Fibroblast of the conjunctiva (primary cell): ENCODE measurements at places on chromosomes 7 and 10.
A peak's percentile ranks its signal among the peaks of the same experiment; 100 is the strongest.

- DNase-seq = no peak
Observed at GRCh38 chr10:71438761-71439160, 42.0 kb downstream of the CDH23 start.

DNA sequence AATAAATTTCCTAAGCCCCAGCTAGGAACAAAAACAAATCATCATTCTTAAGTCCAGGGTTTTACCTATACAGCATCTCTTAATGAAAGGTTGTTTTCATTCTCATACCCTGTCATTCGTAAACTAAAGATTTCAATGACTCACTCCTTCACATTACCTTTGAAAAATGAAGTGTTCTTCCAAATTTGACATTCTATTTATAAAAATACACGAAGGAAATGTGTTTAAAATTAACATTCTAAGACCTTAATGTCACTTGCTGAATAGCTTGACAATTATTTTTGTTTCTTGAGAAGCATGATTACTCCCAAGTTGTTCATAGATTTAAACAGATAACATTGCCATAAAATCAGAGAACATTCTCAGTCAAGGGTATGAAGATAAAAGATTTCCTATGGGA is 1188.3 kb upstream of the SORCS1 start:
- no peak for DNase-seq

DNA sequence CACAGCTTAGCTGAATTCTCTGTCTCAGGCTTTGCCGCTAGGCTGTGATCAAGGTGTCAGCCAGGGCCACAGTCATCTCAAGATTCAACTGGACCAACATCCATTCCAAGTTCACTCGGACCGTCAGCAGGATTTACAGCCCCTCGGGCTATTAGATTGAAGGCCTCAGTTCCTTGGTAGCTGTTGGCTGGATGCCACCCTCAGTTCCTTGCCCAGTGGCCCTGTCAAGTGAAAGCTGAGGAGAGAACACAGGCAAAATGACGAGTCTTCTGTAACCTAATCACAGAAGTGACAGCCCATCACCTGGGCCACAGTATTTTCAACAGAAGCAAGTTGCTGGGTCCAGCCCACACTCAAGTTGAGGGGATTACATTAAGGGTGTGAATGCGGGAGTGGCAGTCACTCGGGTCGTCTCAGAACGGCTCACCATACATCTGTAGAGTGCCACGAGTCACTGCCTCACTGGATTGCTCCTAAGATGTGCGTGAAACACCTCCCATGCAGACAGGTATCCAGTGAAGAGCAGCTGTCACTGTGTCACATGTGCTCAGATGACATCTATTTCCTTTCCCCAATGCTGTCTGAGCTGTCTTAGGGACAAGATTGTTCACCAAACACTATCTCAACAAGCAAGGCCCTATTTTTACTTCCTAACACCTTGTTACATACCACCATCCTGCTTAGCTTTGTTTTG is 78.9 kb upstream of the PRLHR start:
- DNase-seq = no peak

- DNase-seq = peak; percentile 1
Observed at GRCh38 chr7:88835147-88835728, 39.7 kb upstream of the TEX47 start.

DNA sequence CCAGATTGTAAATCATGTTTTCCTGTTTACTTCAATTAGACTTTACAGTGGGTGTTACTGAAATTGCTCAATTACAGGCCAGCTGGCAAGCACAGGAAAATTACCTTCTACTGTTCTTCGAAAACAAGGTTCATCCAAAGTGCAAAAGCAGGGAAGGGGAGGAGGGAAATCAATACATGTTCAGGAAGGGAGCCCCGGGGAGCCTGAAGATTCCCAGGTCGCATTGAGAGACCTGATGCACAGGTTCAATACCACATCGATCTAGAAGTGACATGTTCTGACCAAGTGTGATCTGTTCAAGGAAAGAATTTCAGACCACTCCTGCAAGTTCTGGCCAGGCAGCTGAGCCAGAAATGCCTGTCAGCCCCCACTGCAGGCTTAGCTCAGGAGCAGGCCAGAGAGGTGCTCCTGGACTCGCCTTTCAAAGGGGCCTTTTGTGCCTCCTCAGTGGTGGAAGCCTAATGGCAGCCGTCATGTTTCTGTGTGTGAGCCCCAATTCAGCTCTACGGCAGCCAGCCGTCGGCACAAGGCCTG is 35.9 kb downstream of the FAM53B start:
- DNase-seq = no peak

DNA sequence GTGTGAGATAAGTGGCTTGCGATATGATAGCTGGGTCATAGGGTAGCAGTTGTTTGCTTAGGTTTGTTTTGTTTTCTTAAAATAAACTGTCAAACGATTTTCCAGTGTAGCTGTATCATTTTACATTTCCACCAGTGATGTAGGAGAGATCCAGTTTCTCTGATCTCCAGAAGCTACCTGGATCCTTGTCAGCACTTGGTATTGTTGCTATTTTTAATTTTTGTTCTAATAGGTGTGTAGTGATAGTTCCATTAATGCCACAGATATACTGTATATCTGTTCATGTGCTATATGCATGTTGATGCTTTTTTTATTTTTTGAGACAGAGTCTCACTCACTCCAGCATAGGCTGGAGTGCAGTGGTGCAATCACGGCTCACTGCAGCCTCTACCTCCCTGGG is 44.4 kb downstream of the GOLGA7B start:
- DNase-seq = no peak

- DNase-seq = peak; percentile 2
Observed at GRCh38 chr7:22302951-22303423, 54.0 kb downstream of the RAPGEF5 start.

DNA sequence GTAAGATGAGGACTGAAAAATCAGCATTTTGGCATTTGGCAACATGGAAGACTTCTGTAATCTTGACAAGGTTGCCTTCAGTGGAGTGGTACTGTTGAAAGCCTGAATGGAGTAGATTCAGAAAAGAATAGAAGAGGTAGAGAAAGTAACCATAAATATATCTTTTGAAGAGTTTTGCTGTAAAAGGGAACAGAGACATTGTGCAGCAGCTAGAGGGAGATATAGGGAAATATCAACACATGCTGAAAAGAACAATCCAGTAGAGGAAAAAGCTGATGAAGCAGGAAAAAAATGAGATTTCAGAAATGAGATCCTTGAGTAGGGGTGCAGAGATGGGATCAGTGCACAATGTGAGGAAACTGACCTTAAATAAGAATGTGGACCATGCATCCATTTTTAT is 60.0 kb downstream of the RAPGEF5 start:
- no peak for DNase-seq

DNA sequence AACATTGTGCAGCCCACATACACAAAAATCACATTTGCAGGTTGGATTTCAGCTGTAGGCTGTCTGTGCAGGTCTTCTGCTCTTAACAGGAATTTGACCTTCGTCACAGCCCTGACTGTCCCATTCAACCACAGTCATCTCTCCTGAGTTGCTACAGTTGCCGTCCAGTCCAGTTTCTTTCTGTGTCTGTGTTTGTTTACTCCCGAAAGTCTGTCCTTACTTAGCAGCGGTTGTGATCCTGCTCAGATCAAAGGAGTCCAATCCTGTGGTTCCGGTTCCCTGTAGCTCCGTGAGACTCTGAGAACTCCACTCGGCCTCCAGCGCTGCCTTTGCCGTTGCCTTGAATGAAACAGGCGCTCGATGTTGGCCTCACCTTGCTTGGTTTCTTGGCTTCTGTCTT is 111.6 kb upstream of the GATA3 start:
- DNase-seq = no peak

GRCh38 chr10:86900955-86901354 is 56.5 kb downstream of the MMRN2 start:
- DNase-seq = peak; percentile 18

DNA sequence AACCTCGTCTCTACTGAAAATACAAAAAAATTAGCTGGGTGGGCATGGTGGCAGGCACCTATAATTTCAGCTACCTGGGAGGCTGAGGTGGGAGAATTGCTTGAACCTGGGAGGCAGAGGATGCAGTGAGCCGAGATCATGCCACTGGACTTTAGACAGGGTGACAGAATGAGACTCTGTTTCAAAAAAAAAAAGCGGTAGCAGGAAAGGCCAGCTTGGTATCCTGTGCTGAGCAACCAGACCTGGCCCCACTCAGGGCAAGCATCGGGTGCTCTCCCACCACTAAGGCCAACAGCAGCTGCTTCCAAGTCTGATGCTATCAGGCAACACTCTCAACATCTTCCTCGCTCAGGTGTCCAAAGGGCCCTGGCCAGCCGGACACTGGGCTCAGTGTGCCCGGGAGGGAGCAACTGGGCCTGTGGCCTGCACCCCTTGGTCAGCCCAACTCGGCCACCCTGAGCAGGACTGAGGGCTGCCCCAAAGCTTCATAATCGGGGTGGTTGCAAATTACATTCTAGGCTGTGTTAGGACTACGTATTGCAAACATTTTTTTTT is 44.3 kb upstream of the MSMB start:
- no peak for DNase-seq

- no peak for DNase-seq
Observed at GRCh38 chr7:17937506-17938120, 2.7 kb downstream of the SNX13 start.

- peak; percentile 49 for DNase-seq
Observed at GRCh38 chr10:110311357-110311949, 6.7 kb upstream of the SMNDC1 start.

GRCh38 chr7:6306471-6306870 is 34.0 kb upstream of the CYTH3 start:
- DNase-seq = no peak

GRCh38 chr7:37738321-37738720 is 54.8 kb downstream of the GPR141 start:
- DNase-seq = no peak

- no peak for DNase-seq
Observed at GRCh38 chr10:104077247-104077646, 8.4 kb downstream of the COL17A1 start.

DNA sequence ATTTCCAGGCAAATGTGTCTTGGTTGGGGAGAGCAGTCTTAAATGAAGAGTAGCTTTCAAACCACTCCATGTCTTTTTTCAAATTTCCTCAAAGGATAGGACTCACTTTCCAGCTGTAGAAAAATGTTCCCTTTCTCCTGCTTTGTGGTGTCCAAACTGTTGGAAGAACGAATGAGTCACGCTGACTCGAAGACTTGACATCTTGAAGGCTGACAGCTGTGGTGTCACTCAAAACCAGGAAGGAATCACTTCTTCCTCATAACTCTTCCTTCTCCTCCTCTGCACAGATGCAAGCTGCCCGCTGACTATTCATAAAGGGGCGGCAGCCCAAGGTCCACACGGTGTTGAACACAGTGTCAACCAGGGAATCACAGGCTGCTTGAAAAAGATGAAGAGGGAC is 19.2 kb downstream of the PLA2G12B start:
- DNase-seq = no peak

GRCh38 chr10:12980713-12981306 is 20.7 kb downstream of the CCDC3 start:
- no peak for DNase-seq

DNA sequence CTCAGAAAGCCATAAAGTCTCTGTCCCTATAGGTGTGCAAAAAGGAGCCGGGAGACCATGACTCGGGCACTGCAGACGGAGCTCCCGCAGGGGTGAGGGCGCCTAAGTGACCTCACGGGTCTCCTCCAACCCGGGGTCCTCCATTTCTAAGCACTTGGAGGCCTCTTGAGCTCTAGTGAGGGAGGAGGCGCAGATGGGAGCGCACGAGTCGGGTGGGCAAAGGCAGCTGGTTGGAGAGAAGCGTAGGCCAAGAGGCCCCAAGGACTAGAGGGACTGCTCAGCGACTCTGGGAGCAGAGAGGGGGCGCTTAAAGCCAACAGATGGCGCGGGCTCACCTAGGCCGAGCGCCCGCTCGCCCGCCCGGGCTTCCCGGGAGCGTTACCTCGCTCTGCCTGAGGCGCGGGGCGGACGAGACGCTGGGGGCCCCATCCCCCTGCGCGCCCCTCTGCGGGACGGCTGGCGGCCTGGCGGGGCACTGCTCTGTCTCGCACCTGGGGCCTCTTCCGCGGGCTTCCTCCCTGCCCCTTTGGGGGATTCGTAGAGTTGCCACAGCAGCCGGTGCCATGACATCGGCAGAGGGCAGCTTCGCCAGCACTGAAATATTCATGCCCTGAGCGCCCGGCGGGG is 523 bp upstream of the CDH23 start:
- no peak for DNase-seq

- DNase-seq = no peak
Observed at GRCh38 chr7:158353606-158354570, 233.7 kb downstream of the PTPRN2 start.

- DNase-seq = no peak
Observed at GRCh38 chr10:60542657-60543056, 153.0 kb upstream of the ANK3 start.

DNA sequence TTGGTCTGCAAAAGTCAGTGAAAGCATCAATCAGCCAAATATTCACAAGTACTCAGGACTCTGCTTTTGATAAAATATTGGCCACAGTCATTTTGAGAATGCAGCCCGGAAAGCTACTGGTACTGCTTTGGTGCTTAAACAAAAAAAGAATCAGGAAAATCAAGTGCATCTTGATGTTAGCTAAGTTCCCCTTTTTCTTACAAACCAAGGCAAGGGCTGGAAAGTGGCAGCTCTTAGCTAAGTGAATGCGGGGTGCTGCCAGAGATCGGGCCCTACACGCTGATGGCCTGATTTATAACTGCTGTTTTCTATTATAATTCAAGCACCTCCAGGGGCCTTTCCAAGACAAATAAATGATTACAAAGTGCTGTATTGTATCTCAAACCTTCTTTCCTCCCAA is 136.8 kb upstream of the MGMT start:
- no peak for DNase-seq

DNA sequence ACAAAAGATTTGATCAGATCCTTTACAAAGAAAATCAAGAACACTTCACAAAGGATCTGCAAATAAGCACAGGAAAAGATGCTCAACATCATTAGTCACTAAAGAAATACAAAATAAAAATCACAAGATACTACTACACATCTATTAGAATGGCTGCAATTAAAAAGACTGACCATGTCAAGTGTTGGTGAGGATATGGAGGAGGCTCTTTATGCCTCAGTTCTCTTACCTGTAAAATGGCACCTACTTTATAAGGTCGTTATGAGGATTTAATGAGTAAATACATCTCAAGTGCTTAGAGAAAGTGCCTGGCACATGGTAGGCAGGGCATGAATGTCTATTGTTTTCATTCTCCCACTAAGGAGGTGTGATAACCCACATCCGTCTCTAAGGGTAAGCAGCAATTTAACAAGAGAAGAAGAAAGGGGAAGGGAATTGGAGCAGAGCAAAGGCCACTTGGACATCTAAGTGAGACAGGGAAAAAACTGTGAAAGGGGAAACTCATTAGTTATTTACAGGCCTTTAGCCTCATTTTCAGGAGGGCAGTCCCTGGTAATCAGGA is 157.5 kb upstream of the NFE2L3 start:
- DNase-seq = no peak

- no peak for DNase-seq
Observed at GRCh38 chr10:60387531-60387930, 2.1 kb downstream of the ANK3 start.

DNA sequence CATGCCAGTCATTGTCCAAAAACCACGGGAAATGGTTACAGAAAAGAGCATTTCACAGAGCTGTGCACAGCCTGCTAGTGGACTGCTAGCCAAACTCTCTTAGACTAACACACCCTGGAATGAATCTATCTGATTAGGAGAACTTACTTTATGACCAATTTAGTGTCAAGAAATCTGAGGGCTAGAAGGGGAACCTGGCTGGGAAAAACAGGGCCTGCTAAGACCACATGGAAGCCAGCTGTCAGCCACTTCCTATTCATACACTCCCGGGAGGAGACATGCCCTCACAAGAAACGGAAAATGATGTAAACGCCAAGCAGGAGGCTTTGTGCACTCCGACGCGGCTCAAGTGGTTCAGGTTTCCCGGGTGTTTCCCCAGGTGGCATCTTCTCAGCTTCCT is 54.8 kb downstream of the MPP7 start:
- peak; percentile 5 for DNase-seq
